ENCODE measurements at places on chromosomes 13 and 19. TPM values are rescaled to one million over a fixed set of nuclear protein-coding genes. Genes with fewer than 3 reads are reported as not detected.

GRCh38 chr13:104872153-104872552 is 1663.3 kb downstream of the EFNB2 start:
- DNase-seq: no peak

DNA sequence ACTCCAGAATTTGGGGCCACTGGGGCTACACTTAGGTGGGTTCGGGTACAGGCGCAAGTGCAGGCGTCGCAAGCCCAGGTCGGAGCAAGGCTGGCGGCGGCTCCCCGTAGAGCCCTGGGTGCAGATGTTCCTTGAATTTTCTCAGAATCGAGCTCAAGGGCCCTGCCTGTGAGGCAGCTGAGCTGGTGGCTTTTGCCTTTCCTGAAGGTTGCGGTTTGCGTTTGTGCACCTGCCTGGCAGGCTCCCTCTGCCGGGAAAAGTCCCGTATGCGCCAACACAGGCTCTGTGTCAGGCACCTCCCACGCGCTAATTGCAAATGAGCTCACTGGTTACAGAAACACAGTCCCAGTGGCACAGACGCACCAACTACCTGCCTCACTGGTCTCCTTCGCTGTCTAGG is 5.9 kb downstream of the DOHH start:
- no peak for DNase-seq

GRCh38 chr19:42471554-42472249 is 29.0 kb upstream of the CXCL17 start:
- no peak for DNase-seq

DNA sequence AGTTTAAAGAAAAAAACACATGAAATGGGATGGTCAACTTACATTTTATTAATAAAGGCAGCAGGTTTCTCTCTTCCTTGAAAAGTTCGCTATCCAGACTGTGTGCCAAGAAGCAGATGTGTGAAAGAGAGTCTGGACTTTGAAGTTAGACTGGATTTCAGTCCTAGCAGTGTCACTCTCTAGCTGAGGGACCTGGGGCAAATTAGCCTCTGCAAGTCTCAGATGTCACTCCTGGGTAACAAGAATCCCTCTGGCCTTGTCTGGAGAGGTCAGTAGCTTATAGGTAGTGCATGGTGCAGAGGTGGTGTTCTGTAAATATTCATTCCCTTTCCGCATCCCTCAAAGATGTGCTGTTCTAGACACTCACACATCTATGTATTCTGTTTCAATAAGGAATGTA is 187.6 kb upstream of the RNF113B start:
- DNase-seq: no peak

GRCh38 chr19:11361771-11362731 is 6.8 kb downstream of the PLPPR2 start:
- no peak for DNase-seq

DNA sequence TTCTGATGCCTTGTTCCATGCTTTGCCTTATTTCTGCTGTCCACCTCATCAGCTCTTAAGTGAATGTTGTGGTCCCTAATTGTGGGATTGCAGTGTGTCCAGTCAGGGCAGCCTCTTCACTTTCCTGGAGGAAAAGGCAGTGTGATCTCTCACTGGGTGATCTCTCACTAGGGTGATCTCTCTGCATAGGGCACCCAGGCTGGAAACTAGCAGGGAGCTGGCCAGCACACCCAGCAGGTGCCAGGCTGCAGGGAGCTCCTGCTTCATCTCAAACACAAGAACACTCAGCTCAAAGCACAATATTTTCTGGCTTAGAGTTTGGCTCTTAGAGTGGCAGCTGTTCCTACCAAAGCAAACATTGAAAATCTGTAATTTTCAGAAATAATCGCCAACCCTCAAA is 36.5 kb upstream of the TSHZ3 start:
- DNase-seq: no peak

GRCh38 chr13:33723365-33723764 is 94.6 kb upstream of the RFC3 start:
- DNase-seq: no peak

DNA sequence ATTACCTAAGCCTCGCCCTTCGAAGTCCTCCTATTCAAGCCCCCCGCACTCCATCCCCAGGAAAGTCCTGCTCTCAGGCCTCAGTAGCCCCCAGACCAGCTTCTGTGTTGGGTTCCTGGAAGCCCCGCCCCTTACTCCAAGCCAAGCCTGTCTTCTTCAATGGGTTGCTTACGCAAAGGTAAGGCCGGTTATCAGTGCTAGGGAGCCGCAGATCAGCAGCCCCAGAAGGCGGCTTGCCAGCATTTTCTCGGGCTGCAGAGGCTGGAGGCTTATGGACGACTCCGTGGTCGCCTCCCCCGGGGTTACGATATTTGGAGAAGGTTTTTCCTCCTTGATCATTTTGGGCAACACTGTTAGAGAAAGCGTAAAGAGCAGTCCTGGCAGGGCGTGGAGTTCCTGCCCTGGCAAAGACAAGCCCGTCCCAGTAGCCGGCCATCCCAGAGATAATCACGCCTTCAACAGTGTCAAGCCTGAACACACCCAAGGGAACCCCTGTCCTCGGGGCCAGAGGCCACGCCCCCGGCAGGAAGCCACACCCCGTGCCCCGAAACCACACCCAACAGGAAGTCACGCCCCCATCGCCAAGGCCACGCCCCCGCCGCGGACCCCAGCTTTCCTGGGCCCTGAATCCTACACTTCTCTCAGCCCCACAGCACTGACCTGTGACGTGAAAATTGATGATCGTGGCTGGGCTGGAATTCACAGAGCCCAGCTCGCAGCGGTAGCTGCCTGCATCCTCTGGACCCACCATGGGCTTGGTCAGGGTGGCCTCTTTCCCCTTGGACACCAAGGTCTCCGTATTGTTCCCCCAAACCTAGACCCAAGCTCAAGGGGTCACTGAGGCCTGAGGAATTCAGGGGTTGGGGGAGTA is 954 bp upstream of the RASIP1 start:
- DNase-seq: peak; percentile 78

GRCh38 chr13:112558696-112559418 is 29.1 kb downstream of the TUBGCP3 start:
- DNase-seq: no peak

DNA sequence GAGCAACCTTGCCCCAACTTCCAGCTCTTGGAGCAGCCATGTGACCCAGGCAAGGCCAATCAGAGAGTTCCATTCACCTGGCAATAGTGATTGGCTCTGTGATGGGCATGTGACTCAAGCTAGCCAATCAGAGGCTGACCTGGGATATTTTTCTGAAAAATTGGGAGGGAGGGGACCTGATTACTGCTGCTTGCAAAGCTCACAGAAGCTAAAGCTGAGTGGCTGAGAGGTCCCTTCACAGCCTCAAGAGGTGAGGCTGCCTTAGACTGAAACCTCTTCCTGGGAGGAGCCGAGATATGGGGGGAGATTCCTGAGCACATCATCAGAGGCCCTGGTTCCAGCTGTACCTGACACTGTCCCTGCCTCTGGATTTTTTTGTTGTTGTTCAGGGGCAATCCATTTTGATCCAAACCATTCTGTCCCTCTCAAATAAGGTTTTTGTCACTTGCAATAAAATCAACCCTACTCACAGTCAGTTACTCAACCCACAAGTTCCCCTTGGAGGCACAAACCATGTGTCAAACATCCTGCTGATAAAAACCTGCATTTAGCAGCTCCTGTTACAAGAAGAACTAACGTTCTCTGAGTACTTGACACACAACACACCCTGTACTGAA is 4.8 kb downstream of the CIB3 start:
- no peak for DNase-seq

- no peak for DNase-seq
These were observed 24.1 kb downstream of the SHANK1 start for GRCh38 chr19:50695251-50696093.

Gene NMRK2
- total RNA-seq: not detected

Gene ATXN8OS
- total RNA-seq: not detected

Gene IGFL1
- not detected for total RNA-seq
